ENCODE measurements at places on chromosomes 7 and 10. TPM values are rescaled to one million over a fixed set of nuclear protein-coding genes. Genes with fewer than 3 reads are reported as not detected.

AKR1C3 gene
- total RNA-seq = 41.5 TPM

CYP2C19 gene
- not detected for total RNA-seq

SLF2 gene
- 34.7 TPM for total RNA-seq

NANOS1 gene
- total RNA-seq = 1.5 TPM

EVX1 gene
- total RNA-seq = not detected

PDLIM1 gene
- 36.8 TPM for total RNA-seq

MYL10 gene
- not detected for total RNA-seq

IL6 gene
- 20.2 TPM for total RNA-seq

DRGX gene
- total RNA-seq = not detected

ENTPD1 gene
- 0.32 TPM for total RNA-seq

TAS2R4 gene
- total RNA-seq = 0.61 TPM

GNAT3 gene
- not detected for total RNA-seq

SLC39A12 gene
- not detected for total RNA-seq

WEE2 gene
- total RNA-seq = not detected

INSYN2A gene
- 0.16 TPM for total RNA-seq

OR2A5 gene
- total RNA-seq = not detected

SLIT1 gene
- total RNA-seq = not detected

NPFFR1 gene
- not detected for total RNA-seq

OPN4 gene
- total RNA-seq = not detected

COBL gene
- total RNA-seq = not detected

CDC14C gene
- 0.16 TPM for total RNA-seq

PAPOLB gene
- total RNA-seq = 0.16 TPM

ASB15 gene
- total RNA-seq = not detected

VDAC2 gene
- 92.8 TPM for total RNA-seq

TET1 gene
- total RNA-seq = 14.3 TPM

MMS19 gene
- 94.9 TPM for total RNA-seq

OR6V1 gene
- total RNA-seq = not detected

GARIN1A gene
- total RNA-seq = 2.4 TPM

ACSL5 gene
- 9.6 TPM for total RNA-seq

ATG9B gene
- 0.16 TPM for total RNA-seq

SPDYE18 gene
- total RNA-seq = not detected

PRR15 gene
- not detected for total RNA-seq

MMD2 gene
- not detected for total RNA-seq

CLDN12 gene
- total RNA-seq = 33.9 TPM

NUTM2E gene
- not detected for total RNA-seq

TAS2R41 gene
- total RNA-seq = 0.49 TPM

HMX3 gene
- total RNA-seq = not detected

BPGM gene
- 23.1 TPM for total RNA-seq

MYO3A gene
- total RNA-seq = not detected

TRPV5 gene
- not detected for total RNA-seq

OTUD1 gene
- total RNA-seq = 8.0 TPM

OR2A1 gene
- 0.12 TPM for total RNA-seq

DNA2 gene
- total RNA-seq = 3.4 TPM

CAV2 gene
- total RNA-seq = 113 TPM

DKK1 gene
- total RNA-seq = 11.9 TPM

SLC13A1 gene
- total RNA-seq = not detected

TNS3 gene
- total RNA-seq = 128 TPM

KCNH2 gene
- total RNA-seq = not detected

PNLIPRP2 gene
- total RNA-seq = not detected

CCDC136 gene
- 3.8 TPM for total RNA-seq

ETV1 gene
- 12.8 TPM for total RNA-seq
